ENCODE measurements at places on chromosomes 1 and 21.
A peak's percentile ranks its signal among the peaks of the same experiment; 100 is the strongest.

DNA sequence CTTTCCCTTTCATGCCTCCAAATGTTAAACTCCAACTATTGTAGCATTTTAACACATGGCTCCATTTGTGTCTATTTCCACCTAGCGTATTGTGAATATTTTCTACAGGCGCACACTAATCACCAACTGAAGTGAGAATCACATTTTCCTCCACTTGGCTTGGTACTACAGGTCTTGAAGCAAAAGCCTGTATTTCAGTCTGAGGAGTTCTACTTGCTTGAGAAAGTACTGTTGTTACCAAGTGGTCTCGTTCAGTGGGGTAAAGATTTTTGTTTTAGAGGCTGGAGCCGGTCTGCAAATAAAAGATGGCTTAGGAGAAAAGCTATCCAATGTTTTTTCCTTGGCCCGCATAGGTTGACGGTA lies 550 bp upstream of the PTBP2 start:
- DNase-seq, result no peak

- peak; percentile 71 for DNase-seq
Observed at GRCh38 chr1:155017041-155017945, 14.7 kb downstream of the ZBTB7B start.

DNA sequence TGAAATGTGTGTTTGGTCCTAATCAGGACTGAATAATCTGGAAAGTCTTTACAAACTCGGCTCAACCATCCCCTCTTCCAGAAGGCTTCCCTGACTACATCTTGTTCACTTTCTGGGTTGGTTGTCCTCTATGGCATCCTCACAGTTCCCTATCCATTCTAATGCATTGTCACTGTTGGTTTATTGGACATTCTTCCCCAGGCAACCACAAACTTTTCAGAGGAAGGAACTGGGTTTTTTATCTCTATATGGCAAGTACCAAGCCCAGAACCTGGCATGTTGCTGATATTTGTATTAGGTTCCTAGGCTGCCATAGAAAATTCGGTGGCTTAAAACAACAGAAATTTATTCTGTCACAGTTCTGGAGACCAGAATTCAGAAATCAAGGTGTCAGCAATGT lies 363.5 kb upstream of the ST6GALNAC5 start:
- DNase-seq, result no peak

DNA sequence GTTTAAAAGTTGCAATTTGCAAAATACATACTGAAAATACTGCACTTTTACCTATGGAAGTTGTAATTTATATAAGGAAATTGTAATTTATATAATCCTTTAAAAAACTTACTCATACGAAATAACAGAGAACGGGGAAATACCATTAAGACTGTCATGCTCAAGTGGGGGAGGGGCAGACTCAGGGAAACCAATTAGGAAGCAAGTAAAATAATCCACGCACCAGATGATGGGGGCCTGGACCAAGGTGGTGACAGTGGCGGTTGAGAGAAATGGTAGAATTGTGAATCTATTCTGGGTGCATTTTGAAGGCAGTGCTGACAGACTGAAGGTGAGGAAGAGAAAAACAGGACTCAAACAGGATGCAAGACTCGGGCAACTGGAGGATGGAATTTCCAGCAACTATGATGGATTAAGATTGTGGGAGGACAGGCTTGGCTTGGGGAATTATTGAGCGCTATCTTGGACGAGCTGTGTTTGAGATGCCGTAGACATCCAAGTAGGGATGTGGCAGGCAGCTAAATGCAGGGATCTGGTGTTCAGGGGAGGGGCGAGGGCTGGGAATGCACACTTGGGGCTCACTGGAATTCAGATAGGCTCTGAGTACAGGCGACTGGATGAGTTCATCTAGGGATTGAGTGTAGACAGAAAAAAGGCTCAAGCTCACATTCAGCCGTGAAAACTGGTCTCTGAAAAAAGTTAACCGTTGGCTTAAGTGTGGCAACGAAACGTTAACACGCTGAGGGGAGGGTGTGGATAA lies 977 bp downstream of the LCA5L start:
- no peak for DNase-seq

DNA sequence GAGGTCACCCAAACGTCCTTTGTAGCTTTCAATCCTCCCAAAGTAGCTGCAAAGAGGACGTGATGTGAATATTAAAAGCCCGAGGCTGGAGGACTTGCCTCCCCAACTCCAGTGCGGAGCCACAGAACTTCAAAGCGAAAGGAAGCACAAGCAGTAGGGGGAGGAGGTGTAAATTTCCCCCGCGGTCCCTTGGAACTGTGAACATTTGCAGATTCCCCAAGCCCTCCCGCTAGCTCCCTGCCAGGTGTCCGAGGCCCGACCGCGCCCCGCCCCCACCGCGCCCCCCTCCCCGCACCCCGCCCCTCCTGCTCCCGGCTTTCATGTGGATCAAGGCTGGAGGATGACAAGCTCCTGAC lies 41.5 kb upstream of the HAO2 start:
- no peak for DNase-seq

- DNase-seq, result no peak
Observed at GRCh38 chr1:151455966-151456365, 3.3 kb downstream of the POGZ start.
